Smooth muscle cell of bladder (primary cell): ENCODE measurements at places on chromosomes 13 and 19. TPM values are rescaled to one million over a fixed set of nuclear protein-coding genes. Genes with fewer than 3 reads are reported as not detected.

The RINL gene
- 2.0 and 2.3 TPM in 2 replicates for total RNA-seq

The DOHH gene
- total RNA-seq = 7.7 and 9.5 TPM in 2 replicates

The C13orf42 gene
- not detected in 2 replicates for total RNA-seq

The EFNB2 gene
- total RNA-seq = 0.14 and 0.46 TPM in 2 replicates

The LRRC63 gene
- under 0.01 TPM in 1 of 2 replicates, not detected in the other for total RNA-seq

The C19orf67 gene
- not detected in 2 replicates for total RNA-seq

The KIR3DL1 gene
- not detected in 2 replicates for total RNA-seq

The SERTAD3 gene
- 17.5 and 18.9 TPM in 2 replicates for total RNA-seq

The OCEL1 gene
- 1.4 and 2.4 TPM in 2 replicates for total RNA-seq

The CGB8 gene
- total RNA-seq = not detected in 2 replicates

The C19orf81 gene
- total RNA-seq = not detected in 2 replicates

The LCP1 gene
- total RNA-seq = 0.09 and 0.28 TPM in 2 replicates

The ATP13A1 gene
- total RNA-seq = 21.8 and 28.8 TPM in 2 replicates

The PPFIA3 gene
- 1.4 and 1.6 TPM in 2 replicates for total RNA-seq

The GAPDHS gene
- total RNA-seq = not detected in 2 replicates

The KLK2 gene
- total RNA-seq = not detected in 2 replicates

The NDFIP2 gene
- 37.5 and 38.6 TPM in 2 replicates for total RNA-seq

The C1QTNF9B gene
- total RNA-seq = 0.28 TPM in 2 replicates

The CRB3 gene
- not detected in 2 replicates for total RNA-seq

The NLRP4 gene
- not detected in 2 replicates for total RNA-seq

The PGLYRP1 gene
- not detected in 2 replicates for total RNA-seq

The RNF225 gene
- not detected in 2 replicates for total RNA-seq

The KIR2DL4 gene
- not detected in 2 replicates for total RNA-seq

The CYP2F1 gene
- not detected in 2 replicates for total RNA-seq

The LILRB4 gene
- total RNA-seq = not detected in 2 replicates

The IL12RB1 gene
- total RNA-seq = 0.14 and 0.18 TPM in 2 replicates

The ZNF729 gene
- not detected in 2 replicates for total RNA-seq

The FXYD3 gene
- total RNA-seq = 0.37 TPM in 1 of 2 replicates, not detected in the other

The TMEM161A gene
- total RNA-seq = 28.9 and 31.7 TPM in 2 replicates

The NCAN gene
- not detected in 2 replicates for total RNA-seq

The PCDH20 gene
- 0.18 TPM in 1 of 2 replicates, not detected in the other for total RNA-seq

The KMT5C gene
- total RNA-seq = 8.1 and 8.4 TPM in 2 replicates

The CA11 gene
- 0.43 and 0.46 TPM in 2 replicates for total RNA-seq

The STARD13 gene
- 22.0 and 43.4 TPM in 2 replicates for total RNA-seq

The C3 gene
- total RNA-seq = 8.1 and 24.6 TPM in 2 replicates

The CGB3 gene
- total RNA-seq = not detected in 2 replicates

The PINLYP gene
- total RNA-seq = 0.55 and 1.4 TPM in 2 replicates

The CRX gene
- total RNA-seq = not detected in 2 replicates

The TMPRSS9 gene
- not detected in 2 replicates for total RNA-seq

The FCER2 gene
- not detected in 2 replicates for total RNA-seq

The SYNE4 gene
- 0.09 and 0.28 TPM in 2 replicates for total RNA-seq

The IGFL3 gene
- total RNA-seq = not detected in 2 replicates

The ZNF540 gene
- total RNA-seq = 0.28 and 1.2 TPM in 2 replicates

The WIZ gene
- total RNA-seq = 3.4 and 4.5 TPM in 2 replicates

The CALR3 gene
- 0.14 TPM in 1 of 2 replicates, not detected in the other for total RNA-seq

The TRAPPC2B gene
- total RNA-seq = 9.8 and 13.2 TPM in 2 replicates

The PALM gene
- total RNA-seq = 4.8 and 15.6 TPM in 2 replicates

The ZFP36 gene
- total RNA-seq = 1.3 TPM in 2 replicates

The MAP2K7 gene
- 5.8 and 9.3 TPM in 2 replicates for total RNA-seq

The SLC15A1 gene
- not detected in 2 replicates for total RNA-seq

The TYROBP gene
- not detected in 2 replicates for total RNA-seq

The ZNF528 gene
- total RNA-seq = 23.9 and 29.4 TPM in 2 replicates

The ZIM2 gene
- total RNA-seq = not detected in 2 replicates

The ZNF527 gene
- total RNA-seq = 4.1 TPM in 2 replicates
